ENCODE measurements at places on chromosomes 13 and 19.

GRCh38 chr13:60000081-60000480 lies 163.6 kb downstream of the DIAPH3 start:
- DNase-seq, result no peak

- DNase-seq, result no peak
These were observed 68.8 kb downstream of the ARHGEF7 start for GRCh38 chr13:111183959-111184358.

DNA sequence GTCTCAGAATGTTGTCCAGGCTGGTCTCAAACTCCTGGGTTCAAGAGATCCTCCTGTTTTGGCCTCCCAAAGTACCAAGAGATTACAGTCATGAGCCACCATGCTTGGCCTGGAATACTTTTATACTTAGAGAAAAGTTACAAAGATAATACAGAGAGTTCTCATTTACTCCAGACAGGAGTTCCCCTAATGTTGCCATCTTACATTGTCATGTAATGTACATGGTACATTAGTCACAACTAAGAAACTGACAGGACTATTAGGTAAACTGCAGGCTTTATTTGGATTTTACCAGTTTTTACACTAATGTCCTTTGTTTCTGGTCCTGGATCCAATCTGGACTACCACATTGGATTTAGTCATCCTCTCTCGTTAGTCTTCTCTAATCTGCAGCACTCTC lies 2.3 kb upstream of the C19orf84 start:
- no peak for DNase-seq

DNA sequence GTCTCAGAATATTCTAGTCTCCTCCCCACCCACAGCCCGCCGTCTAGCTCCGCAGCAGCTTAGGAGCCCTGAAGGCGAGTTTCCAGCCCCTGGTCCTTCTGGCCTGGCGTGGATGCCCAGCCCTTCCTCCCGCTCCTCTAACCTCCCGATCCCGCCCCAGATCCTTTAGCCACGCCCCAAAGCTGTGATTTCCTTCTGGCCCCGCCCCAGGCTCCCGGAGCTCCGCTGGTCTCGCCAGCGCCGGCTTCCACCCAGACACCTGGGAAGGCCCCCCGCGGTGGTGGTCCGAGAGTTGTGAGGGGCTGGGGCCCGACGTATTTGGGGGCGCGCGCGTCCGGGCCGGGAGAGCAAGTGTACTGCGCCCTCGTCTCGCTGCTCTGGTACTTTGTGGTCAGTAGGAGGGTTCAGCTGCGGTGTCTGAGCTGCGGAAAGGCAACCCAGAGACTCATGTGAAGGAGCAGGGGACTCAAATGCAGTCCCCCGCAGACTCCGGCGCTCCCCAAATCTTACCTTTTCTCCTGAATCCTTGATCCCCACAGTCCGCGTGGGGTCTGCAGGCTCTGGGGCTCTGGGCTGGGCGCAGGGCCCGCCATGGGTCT lies at the start of gene CGB7:
Gene CGB7, minus strand, starts transcription at position 114 of the 599 bp plus-strand sequence. CDS start 2,374 bp downstream, outside the sequence.
- DNase-seq, result no peak

DNA sequence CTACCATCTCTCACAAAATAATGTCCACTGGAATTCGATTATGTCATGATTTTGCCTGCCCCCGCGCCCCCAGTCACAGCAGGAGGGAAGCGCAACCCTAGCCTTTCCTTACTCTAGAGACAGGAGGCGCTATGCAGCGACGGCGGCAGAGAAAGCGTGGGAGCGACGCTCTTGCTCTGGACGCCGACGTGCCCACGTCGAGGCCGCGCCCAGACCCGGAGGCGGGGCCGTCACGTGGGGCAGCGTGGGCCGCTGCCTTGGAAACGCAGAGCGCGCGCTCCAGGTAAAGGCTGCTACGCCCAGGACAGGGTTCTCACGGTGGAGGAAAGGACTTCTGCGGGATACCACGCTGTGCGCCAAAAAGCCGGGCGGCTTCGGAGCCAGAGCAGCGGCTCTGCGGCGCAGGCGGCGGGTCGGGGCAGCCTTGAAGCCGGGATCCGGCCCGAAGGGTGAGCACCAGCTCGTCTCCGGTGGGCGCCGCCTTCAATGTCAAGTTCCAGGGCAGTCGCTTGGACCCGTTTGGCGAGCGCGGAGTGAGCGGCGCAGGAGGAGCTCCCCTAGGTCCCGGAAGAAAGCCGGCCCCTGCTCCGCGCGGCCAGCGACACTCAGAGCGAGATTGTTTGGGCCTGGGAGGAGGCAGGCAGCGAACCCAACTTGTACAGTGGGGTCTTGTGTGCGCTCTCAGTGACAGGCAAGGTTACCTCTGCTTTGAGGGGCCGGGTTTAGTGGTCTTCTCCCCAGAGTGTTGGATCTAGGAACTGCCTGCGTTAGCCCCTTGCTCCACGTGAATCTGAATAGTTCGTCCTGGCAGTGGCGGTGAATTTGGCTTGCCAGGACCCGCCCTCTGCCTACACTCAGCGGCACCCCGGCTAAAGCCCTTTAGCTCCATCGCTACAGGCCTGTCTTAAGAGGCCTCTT lies 121.7 kb downstream of the MRPL57 start:
- peak; percentile 94 for DNase-seq
